ENCODE measurements at places on chromosomes 16 and 17.

- no peak for DNase-seq
These were observed 718 bp upstream of the RPH3AL start for GRCh38 chr17:353213-353837.

DNA sequence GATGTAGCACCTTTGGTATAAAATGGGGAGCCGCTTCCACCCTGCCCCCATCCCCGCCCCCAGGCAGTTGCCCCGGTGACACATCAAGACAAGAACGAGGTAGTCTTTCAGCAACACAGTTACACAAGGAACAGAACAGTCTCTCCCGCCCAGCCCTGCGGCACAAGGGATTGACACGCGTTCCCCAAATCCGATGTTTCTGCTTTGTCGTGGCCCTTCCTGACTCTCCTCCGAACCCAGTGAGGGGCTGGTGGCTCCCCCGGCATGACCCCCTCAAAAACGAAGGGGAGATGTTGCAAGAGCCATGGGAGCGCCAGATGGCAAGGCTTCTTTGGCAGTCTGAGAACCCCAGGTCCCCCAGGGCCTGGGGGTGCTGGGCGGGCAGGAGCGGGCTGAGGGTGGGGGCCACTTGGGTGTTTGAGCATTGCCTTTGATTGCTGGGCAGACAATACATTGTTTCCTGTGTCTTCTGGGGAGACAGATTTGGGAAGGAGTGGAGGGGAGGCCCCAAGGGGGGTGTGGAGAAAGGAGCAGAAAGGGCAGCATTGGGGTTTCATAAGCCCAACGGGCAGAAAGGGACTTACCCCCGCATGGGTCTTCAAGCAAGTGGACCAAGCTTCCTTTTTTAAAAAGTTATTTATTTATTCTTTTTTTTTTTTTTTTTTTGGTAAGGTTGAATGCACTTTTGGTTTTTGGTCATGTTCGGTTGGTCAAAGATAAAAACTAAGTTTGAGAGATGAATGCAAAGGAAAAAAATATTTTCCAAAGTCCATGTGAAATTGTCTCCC is 16.6 kb downstream of the COL1A1 start:
- DNase-seq = no peak

DNA sequence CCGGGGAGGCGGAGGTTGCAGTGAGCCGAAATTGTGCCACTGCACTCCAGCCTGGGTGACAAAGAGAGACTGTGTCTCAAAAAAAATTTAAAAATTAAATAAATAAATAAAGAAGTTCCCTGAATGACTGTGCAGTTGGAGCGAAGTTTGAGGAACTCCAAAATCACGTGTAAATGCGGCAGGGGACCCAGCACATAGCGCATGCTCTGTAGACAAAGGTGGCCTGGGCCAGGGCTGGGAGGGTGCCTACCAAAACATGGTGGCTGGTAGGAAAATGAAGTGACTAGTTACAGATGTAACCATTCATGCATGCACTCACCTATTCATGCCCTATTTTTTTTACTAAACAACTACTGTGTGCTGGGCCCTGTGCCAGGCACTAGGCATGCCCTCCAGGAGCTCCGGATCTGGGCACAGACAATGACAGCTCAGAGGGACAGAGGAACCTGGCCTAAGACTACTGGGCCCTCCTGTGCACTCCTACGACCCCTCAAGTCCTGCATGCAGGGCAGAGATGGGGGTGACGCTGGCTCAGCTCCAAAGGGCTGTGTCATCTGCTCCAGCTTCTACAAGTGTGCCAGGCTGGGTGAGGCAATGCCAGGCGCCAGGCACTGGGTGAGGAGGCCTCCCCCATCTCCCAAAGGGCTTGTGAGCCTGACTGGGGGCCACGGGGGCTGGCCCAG is 65.3 kb downstream of the RMI2 start:
- DNase-seq = no peak

GRCh38 chr16:82888591-82889001 is 261.8 kb downstream of the CDH13 start:
- DNase-seq = no peak

DNA sequence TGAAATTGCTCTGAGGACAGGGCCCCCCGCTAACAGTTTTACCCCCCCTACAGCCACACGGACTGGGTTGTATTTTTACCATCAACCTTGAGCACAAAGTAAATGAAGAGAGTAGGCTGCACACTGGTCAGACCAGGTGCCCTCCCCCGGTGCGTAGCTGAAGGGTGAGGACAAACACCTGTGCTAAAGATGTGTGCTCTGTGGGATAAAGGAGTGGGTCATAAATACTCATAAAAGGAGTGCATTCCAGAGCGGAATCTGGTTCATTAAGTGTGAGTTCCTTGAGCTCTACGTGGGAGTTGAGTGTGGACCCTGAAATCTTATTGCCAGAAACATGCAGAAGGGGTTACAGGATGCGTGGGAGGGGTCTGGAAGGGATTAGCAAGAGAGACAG is 217.0 kb downstream of the CCDC182 start:
- no peak for DNase-seq

DNA sequence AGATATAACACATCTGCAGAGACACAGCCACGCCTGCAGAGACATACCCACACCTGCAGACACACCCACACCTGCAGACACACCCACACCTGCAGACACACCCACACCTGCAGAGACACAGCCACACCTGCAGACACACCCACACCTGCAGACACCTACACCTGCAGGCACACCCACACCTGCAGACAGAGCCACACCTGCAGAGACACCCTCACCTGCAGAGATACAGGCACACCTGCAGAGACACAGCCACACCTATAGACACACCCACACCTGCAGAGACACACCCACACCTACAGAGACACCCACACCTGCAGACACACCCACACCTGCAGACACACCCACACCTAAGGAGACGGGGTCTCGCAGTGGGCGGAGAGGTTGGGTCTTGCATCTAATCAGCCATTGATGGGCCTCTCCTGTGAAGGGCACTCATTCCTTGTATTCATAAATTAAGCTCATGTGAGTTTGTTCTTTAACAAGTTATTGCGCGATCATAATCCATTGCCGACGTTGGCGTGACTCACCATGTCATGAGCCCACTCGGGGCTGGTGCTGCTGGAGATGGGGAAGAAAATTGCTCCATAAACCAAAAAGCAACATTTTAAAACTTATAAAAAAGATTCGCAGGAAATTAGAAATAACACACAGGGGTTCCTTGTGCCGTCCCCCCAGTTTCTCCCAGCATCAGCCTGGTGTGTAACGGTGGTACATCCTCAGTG is 28.9 kb upstream of the CDH15 start:
- no peak for DNase-seq

DNA sequence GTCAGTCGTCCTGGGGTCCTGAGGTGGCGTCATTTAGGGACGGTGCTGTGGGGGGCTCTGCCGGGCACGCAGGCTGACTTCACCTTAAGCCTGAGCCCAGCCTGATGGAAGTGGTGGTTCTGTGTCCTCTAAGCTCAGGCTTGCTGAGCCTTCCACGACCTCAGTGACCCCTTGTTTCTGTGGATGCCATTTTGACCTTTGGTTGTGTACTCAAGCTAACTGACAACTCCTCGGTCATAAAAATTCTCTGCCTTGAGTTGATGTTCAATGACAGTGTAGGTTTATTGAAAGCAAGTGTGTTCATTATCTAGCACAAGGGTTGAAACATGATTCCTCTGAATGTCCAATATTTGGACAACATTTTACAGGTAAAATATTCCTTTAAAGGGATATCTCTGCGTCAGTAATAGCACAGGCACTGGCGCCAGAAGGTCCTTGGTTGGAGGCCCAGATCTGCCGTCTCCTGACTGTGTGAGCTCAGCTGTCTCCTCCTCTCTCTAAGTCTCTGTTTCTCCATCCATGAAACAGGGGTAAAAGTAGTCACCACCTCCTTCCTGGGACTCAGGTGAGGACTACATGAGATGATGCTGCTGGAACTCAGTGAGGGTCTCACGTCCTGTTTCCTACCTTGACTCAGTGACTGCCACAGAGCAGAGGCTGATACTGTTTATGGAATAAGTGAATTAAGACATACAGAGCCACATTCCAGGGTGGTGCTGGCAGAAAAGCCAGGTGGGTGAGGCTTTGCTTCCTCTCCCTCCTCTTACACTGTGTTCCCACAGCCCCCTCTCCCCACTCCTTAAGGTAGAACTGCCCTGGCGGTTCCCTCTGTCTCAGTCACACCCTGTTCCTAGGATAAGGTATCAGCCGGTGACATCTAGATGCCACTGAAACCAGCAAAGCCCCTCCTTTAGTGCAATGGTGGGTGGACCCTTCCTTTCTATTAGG is 75.7 kb downstream of the IRF8 start:
- no peak for DNase-seq

DNA sequence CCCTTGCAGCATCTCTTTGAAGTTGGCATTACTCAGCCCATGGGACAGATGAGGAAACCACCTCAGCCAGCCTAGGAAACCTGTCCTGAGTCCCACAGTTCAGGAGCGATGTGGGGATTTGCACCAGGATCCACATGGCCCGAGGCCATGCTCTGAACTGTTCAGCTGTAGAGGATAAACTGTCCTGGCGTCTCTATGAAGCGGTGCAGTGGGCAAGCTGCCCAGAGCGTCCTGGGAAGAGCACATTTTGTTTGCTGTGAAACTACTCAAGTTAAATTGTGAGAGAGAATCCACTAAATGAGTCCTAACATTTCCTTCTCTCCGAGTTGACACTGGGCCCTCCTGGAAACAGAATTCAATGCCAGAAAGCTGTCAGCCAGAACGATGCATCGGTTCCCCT is 276.6 kb upstream of the TNRC6C start:
- DNase-seq = no peak

DNA sequence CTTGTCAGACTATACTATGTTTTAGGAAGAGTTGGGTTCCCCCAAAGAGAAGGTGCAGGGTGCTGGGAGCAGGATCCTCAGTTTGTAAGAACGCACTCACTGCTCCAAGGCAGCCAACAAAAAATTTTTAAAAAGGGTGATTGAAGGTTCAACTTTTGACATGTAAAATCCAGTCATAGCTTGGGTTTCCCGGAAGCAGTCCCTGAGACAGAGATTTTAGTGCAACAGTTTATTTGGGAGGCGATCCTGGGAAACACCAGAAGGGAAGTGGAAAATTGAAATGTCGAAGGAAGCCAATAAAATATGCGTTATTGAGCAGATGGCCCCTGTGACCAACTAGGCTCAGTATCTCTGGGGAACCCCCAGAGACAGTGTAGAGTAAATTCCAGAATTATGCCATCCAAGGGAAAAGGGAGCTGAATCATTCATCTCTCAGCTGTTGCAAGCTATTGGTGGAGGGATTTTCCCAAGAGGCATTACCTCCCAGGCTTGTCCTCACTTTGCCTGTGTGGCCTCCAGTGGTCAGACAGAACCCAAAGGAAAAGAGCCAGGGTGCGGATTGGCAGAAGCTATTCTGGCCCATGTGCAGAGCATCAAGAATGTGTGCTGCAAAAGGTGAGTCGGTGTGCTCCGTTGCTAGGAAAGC is 72.9 kb downstream of the HS3ST3B1 start:
- no peak for DNase-seq

DNA sequence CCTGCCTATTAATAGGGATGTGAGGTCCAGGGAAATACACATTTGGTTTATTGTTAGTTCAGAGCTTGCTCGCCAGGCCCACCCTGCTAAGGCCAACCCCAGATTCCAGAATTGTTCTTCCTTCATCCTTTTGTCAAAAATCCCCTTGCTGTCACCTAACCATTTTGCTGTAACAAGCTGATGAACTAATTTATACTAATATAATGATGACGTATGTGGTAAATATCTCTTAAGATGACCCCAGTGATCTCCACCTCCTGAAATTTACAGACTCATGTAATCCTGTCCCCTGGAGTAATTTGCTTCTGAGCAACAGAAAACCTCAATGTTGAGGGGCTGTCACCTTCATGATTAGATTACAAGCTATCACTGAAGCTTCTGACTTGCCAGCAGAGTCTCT is 236.3 kb upstream of the N4BP1 start:
- DNase-seq = no peak

GRCh38 chr16:85068746-85069145 is 41.2 kb downstream of the KIAA0513 start:
- DNase-seq = no peak

DNA sequence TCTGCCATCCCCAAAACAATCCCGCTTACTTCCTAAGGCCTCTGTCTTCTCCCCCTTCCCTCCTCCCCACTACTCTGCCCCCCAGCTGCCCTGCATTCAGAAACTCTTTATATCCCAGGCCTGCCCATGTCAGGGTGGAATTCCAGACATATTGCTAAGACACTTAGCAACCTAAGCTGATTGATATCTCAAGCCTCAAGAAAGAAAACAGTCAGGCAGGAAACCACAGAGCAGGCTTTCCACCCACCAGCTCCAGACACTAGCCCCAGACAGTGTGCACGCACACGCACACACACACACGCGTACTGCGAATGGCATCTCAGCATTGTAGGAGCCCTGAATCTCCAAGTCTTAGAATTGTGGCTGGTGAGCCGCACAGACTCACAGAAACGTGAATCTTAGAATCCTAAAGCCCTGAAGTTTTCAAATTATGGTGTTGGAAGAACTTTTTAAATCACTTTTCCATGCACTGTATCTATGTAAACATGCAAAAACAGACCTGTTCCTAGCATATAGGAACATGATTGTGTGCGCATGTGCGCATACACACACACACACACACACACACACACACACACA is 8.8 kb upstream of the LPCAT2 start:
- no peak for DNase-seq

- peak; percentile 44 for DNase-seq
These were observed 365.6 kb downstream of the SLC39A11 start for GRCh38 chr17:72726936-72727335.

Data from central memory CD4-positive, alpha-beta T cell (primary cell).